ENCODE measurements at places on chromosomes 3 and 15.

DNA sequence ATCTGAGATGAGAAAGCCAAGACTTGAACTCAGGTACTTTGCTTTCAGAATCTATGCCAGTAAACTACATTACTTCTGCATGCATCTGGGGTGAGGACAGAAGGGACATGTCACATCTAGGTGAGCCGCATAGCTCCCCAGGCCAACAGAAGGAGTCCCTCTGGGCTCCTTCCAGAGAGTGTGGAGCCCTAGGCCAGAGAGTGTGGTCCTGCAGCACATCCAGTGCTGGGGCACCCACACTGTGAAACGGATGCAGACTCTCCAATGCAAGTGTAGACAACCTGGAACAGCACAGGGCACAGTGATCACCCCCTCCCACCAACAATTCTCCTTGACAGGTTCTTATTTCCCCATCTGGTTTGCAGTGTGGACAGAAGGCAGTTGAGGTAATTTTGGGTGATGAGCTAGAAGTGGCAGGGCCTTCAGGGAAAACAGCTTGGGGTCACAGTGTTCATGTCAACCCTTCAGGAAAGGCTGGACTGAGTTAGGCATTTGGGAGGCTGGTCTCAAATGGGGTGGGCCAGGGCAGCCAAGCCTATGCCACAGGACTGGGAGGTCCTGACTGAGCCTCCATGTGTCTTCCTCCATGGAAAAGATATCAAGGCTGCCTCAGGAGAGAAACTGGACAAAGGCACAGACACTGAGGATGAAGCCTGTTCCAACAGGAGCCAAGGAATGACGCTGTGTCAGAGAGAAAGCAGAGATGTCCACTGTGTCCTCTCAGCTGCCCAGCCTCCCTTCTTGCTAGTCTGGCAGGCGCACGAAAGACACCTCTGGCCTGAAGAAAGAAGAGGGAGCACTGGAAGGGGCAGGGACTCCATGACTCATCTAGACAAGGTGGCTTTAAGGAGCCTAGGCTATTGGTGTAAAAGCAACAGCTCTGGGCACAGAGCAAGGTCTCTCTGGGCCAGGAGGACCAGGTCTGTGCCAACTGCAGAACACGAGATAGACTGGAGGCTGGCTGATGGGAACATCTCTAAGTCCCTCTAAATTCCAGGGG is 1.7 kb downstream of the PLCD1 start:
- DNase-seq: no peak

DNA sequence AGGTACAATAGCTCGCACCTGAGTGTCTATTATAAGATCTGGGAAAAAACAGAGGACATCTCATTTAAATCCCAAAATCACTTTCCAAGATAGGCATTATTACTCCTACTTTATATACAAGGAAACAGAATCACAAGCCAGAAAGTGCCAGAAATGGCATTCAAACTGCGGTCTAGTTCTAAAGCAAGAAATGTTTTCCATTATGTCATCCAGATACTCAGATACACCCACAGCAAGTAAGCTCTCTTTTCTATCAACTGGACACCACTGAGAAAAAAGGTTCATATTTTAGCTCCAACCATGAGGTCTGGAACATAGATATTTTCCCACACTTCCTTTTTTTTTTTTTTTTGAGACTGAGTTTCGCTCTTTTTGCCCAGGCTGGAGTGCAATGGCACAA is 8.1 kb downstream of the SLC33A1 start:
- DNase-seq: no peak

DNA sequence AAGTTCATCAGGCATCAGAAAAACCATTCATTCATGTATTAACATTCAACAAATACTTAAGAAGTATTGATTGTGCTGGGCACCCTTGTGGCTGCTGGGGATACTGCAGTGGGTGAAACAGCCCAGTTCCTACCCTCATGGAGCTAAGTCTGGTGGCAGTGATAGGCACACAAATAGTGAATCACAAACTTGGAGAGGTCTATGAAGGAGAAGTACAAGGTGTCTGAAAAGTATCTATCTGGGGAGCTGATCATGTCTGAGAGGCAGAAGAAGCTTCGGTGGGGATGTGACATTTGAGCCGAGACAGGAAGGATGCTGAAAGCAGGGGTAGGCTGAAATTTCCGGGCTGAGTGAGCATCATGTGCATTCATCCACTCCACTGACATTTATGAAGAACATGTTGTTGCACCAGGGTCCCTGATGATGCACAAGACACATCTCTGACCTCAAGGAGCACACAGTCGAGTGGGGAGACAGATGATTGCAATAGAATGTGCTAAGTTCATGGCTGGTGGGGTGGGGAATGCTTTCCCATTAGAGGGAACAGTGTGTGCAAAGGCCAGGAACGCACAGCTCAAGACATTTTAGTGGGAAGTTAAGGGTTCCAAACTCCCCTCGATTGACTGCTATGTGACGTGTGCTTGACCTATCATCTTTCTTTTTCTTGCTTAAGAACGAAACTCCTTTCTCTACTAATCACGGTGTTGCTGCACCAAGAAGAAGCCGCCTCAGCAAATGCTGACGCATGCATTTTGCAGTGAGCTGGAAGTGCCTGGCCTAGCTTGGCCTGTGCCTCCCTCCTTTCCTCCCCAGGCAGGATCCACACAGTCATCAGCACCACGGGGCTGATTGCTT is 309.1 kb upstream of the ICE2 start:
- DNase-seq: no peak

DNA sequence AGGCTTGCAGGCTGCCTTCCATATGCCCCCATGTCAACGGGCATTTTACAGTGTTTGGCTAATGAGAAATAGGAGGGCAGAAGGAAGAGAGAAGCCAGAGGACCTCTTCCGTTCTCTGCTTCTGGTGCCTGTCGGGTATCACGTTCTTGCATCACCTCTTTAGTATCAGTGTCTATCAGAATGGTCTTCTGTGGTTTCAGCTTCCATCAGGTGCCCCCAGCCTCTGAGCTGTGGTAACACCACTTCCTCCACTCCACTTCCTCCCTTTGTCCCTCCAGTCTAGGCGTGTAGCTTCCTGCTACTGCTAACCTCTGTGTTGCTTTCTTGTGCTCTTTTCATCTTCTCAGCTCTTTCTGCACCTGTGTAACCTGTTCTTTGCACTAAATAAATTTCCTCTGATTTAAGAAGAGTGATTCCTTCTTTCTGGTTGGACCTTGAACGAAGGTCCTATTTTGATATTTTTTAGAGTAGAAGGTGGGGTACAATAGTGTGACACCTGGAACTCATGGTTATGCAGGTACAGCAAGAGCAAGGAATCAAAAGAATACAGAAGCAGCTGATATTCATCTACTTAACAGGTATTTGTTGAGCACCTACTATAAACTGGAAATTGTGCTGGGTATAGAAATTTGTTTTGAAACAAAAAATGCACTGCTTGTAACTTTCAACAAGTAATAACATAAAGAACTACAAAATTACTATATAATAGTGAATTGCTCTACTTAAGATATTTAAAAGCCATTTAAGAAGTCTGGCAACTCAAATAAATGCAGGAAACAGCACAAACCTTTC is 27.4 kb upstream of the FOXB1 start:
- no peak for DNase-seq

DNA sequence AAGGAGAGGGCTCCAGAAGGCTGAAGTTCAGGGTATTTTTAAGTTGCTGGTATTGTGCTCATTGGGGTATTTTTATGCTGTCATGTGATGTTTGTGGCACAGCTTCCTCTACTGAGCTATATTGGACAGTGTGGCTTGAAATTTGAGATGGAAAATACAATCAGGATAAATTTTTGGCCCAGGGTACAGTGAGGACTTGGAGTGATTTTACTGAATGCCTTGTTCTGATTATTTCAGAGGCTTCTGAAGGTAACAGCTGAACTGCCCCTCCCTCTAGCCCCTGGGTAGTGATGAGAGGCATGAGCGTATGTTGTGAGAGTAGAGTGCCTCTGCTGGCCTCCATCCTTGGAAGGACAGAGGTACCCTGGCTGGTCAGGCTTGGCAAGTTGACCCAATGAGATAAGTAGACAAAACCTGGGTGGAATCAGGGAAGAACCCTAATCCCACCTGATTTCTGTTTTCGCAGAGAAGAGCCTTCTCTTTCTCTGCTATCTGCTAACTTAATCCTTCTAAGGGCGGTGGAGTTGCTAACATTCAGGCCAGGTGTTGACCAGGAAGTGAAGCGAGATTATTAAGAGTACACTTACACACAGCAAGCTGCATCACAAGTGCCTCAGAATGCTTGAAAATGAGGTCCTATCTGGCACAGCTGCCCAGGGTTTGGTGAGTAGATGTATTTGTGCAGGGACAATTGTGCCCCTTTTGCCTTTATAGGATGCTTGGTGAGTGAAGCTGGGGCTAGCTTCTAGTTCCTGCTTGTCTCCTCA is 98.1 kb upstream of the CLSTN2 start:
- no peak for DNase-seq

DNA sequence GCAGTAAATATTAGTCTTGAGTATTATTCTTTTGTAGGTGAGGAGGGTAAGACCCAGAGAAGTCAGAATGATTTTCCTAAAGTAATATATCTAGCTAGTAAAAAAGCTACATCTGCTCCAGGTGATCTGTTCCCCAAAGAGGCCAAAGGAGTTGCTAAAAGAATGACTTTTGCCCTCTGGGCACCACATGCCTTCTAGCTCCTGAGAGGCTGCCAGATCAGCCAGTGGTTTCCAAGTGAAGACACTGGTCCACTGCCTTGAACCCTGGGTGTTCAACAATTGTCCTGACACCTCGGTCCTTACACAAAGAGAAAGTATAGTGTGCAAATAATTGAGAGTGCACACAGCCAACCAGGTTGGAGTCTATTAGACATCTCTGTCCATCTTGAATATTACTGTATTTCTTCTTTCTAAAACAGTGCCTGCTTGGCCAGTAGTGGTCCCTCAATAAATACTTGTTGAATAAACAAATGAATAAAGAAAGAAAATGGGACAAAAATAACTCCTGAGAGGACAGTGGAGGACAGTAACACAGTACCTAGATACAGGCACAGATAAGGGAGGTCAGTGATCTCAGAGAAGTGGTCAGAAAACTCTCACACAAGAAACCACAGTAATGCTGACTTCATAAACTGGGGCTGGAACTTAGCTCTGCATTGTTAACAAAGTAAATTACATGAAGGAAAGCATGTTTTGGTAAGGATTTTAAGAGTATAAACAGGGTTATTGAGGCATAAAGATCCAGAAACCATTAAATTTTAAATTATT is 56.6 kb upstream of the CSTA start:
- DNase-seq: no peak

Measured in activated CD4-positive, CD25-positive, alpha-beta regulatory T cell (primary cell).